ENCODE measurements at places on chromosomes 4 and X.
A peak's percentile ranks its signal among the peaks of the same experiment; 100 is the strongest.

DNA sequence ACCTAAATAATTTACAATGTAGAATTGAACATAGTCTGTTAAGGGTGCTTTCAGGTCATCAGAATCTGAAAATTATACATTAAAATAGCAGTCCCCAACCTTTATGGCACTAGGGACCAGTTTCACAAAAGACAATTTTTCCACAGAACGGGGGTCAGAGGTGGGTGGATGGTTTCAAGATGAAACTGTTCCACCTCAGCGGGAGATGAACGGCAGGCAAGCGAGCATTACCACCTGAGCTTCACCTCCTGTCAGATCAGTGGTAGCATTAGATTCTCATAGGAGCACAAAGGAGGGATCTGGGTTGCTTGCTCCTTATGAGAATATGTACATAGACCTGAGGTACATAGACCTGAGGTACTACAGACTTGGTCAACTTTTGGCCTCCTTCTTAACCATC lies 29.0 kb downstream of the LRBA start:
- DNase-seq = peak; percentile 40

DNA sequence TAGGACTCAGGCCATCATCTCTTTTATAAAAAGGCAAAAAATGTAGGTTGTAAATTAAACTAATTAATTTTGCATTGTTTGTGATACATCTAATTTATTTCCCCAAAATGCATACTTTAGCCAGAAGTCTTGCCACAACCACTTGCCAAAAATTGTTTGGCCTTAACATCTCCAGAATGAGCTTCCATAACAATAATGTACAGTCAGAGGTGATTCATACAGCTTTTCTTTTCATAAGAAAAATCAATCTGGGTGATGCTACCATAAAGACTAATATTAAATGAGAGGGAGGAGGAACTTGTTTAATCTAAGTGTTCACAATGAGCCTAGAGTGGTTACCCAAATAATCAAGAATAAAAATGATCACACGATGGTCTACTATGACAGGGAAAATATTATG lies 59.3 kb downstream of the AMMECR1 start:
- DNase-seq = no peak

- DNase-seq = no peak
Observed at GRCh38 chrX:19886883-19887531, 393 bp downstream of the SH3KBP1 start.

DNA sequence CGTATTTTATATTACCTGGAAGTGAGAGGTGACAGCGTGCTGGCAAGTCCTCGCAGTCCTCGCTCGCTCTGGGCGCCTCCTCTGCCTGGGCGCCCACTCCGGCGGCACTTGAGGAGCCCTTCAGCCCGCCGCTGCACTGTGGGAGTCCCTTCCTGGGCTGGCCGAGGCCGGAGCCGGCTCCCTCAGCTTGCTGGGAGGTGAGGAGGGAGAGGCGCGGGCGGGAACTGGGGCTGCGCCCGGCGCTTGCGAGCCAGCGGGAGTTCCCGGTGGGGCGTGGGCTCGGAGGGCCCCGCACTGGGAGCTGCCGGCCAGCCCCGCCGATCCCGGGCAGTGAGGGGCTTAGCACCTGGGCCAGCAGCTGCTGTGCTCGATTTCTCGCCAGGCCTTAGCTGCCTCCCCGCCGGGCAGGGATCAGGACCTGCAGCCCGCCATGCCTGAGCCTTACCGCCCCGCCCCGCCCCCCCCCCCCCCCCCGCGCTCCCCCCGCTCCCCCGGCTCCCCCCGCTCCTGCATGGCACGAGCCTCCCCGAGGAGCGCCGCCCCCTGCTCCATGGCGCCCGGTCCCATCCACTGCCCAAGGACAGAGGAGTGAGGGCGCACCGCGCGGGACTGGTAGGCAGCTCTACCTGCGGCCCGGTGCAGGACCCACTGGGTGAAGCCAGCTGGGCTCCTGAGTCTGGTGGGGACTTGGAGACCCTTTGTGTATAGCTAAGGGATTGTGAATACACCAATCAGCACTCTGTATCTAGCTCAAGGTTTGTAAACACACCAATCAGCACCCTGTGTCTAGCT lies 298.9 kb upstream of the MAGEB16 start:
- no peak for DNase-seq

- DNase-seq = no peak
Observed at GRCh38 chrX:17299206-17299605, 75.8 kb upstream of the NHS start.

DNA sequence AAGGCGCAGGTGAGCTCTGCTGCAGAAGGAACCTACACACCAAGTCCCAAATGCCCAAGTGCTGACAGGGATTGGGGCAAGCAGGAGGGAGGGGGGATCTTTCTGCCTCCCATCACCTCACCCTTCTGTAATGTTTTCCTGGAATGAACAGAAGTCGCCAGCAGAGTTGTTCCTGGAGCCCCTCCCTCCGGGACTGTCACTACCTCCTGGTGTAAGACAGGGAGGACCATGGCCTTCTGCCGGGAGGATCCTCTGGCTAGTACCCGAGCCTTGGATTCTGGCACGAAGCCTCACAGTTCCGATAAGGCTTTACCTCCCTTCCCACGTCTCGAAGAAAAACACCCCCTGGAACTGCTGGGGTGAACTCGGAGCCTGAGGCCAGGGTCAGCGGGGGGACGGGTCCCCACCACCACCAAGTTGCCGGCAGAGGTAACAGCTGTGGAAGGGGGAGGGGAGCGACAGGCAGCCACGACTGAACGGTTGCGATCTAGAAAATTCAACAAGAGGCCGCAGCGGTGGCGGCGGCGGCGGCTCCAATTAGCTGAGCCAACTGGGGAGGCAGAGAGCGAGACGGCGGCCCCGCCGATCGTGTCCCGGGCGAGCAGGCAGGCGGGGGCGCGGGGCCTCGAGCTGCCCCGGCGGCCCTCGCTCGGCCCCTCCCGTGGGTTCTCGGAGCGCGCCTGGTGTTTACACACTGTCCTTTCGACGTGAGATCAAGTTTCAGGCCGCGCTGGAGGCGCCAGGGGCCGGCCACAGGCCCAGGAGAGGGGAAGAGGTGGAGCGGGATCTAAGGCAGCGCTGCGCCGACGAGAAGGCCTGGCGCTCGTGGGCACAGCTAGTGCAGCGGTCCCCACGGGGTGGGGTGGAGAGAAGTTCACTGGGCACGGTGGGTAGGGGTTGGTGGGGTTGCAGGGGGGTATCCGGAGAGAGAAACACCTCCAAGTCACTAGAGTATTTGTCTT lies 53.7 kb upstream of the BCOR start:
- no peak for DNase-seq

GRCh38 chrX:136752796-136753195 lies 27.9 kb downstream of the ARHGEF6 start:
- no peak for DNase-seq

DNA sequence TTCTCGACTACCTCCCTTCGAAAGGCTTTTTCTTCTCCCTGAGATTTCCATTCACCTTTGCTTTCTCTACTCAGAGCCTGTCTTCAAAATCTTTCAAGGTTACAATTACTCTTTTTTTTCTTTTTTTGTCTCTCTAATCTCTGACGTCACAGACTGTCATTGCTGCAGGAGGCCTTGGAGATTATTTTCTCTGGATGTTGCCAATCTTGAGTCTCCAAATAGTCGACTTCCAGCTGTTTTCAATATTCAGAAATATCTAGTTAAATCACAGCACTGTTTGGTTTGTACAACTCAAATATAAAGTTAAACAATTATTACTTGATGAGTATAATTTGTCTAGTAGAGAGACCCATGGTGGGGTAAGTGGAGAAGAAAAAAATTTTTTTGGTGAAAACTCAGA lies 359.0 kb upstream of the BOD1L1 start:
- DNase-seq = no peak

GRCh38 chrX:8731559-8732395 lies at the start of gene ANOS1:
Gene ANOS1, minus strand, starts transcription at chrX:8732137. Its CDS starts 101 bp downstream, at chrX:8732036.
- no peak for DNase-seq

DNA sequence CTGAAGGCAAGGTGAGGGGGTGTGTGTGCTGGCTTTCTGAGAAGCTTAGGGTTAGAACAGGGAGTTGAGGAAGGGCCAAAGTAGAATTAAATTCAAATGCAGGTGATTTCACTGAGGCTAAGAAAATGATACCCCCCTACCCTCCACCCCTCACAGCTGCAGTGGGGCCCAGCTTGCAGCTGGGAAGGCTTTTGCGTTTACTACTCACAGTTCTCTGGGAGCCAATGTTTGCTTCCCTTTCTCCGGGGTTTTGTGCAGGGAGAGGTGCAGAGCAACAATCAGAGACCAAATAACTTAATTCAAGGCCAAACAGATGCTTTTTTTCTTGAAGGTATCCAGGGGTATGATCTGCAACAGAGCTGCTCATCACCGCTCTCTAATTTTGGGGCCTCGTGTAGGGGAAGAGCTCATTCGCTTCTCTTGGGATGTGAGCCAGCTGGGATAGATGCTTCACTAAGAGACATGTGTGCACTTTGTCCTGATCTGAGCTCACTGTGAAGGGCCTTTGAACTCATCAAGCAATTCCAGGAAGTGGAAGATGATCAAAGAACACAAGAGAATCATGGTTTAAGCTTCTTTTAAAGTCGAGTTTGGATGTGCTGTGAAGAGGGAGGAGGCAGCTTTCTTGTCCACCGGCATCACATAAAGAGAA lies 122.7 kb upstream of the C1GALT1C1 start:
- no peak for DNase-seq

DNA sequence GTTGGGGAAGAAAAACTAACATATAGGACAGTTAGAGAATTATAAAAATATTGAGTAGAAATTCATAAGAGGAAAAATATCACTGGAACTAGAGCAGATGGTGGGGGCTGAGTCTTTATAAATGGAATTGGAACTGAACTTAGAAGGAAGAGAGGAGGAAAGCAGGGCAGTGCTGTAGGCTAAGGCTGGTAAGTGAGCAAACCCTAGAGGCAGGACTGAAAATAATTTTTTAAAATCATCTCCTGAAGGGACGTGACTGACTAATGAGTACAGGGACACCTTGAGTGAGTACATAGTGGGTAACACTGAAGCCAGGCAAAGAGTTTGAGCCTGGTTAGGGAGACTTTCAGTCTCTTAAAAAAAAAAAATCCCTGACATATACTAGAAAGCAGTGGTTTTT lies 63.3 kb downstream of the GALNT7 start:
- DNase-seq = no peak

DNA sequence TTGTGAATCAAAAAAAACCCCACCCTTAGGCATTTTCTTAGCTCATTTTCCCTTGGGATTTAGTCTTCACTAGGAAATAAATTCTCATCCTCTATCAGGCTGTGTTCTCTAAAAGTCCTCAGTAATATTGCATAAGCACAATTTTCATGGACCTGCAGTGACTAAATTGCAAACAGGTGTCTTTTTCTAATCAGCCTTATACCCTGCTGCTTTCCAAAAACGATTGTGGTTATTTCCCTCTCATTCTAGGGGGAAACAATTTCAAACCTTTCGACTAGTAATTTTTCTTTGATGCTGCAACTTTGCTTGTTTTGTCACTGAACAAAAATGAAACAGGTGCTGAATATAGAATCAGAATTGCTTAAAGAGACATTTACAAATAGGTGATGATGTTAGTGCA lies 549.9 kb downstream of the PDHA2 start:
- no peak for DNase-seq

GRCh38 chr4:99205153-99205979 lies 13.7 kb downstream of the ADH6 start:
- no peak for DNase-seq

- no peak for DNase-seq
Observed at GRCh38 chr4:77306496-77306895, 149.5 kb downstream of the CCNG2 start.

GRCh38 chr4:136337216-136337615 lies 1195.1 kb downstream of the PCDH18 start:
- DNase-seq = no peak

- no peak for DNase-seq
Observed at GRCh38 chr4:26751004-26751403, 109.6 kb upstream of the STIM2 start.

DNA sequence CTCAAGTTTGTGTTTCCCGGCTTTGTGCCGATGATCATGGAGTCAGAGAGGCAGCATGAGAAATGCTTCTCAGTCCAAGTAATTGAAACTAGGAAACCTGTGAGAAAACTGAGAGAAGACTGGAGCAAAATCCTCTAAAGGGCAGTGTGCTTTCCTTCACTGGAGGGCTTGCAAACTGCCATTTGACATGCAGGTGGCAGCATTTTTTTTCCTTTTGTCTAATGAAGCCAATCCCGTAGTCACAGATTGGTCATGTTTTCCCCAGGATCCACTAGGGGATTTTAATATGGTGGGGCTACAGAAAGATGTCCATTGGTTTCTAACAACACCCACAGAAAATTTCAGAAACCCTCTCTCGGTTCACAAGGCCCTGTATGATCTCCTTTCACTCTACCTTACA lies 117.4 kb upstream of the NUDT10 start:
- DNase-seq = no peak

GRCh38 chrX:18985186-18985435 lies 1.2 kb upstream of the PHKA2 start:
- DNase-seq = no peak

GRCh38 chr4:115119804-115120352 lies 6.5 kb upstream of the NDST4 start:
- no peak for DNase-seq

GRCh38 chr4:101018836-101019235 lies 328.5 kb downstream of the PPP3CA start:
- DNase-seq = no peak

DNA sequence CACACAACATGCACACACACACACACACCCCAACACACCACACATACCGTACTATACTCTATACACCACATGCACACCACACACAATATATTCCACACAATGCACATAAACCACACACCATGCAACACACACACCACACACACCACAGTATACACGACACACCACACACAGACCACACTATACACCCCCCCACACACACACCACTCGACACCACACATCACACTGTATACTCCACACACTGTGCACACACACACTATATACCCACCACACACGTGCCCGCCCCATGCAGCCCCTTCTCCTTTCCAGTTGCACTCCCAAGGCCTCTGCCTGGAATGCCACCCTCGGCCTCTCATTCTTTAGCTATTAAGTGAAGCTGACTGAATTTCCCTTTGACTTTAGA lies 148.2 kb upstream of the NOCT start:
- DNase-seq = no peak

DNA sequence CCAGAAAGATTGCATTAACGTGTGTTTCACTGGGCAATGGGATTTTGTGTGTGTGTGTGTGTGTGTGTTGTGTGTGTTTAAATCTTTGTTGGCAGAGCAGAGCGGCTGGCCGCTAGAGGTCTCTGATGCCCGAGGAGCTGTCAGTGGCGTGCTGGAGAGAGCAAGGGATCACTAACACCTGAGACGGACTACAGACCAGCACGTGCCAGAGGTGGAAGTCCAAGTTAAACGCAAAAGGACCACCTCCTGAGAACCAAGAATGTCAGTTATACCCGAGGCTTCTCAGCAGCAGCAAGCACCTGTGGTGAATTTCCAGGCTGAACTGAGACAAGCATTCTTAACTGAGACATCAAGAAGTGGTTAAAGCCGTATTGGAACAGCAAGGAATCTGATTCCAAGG lies 9.0 kb upstream of the SLC25A14 start:
- DNase-seq = no peak

- DNase-seq = no peak
Observed at GRCh38 chr4:186144946-186145569, 40.6 kb downstream of the FAM149A start.

DNA sequence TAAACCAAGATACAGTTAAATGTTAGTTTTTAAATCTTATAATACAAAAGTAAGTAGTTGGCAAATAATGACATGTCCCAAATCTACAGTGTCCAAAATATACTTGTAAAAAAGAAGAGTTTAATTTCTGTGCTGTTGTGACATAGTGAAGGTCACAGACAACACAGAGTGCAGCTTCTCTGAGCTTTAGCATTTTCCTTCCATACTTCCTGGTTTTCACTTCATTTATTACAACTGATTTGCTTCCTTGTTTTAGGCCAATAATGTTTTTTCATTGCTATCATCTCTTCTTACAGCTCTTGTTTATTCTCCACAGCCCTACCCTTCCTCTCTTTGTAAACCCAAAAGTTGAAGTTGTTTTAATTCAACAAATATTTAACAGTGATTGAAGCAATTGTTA lies 132.4 kb upstream of the TET2 start:
- DNase-seq = no peak
